GM10248 (cell line): ENCODE measurements at places on chromosomes 11 and 22.

DNA sequence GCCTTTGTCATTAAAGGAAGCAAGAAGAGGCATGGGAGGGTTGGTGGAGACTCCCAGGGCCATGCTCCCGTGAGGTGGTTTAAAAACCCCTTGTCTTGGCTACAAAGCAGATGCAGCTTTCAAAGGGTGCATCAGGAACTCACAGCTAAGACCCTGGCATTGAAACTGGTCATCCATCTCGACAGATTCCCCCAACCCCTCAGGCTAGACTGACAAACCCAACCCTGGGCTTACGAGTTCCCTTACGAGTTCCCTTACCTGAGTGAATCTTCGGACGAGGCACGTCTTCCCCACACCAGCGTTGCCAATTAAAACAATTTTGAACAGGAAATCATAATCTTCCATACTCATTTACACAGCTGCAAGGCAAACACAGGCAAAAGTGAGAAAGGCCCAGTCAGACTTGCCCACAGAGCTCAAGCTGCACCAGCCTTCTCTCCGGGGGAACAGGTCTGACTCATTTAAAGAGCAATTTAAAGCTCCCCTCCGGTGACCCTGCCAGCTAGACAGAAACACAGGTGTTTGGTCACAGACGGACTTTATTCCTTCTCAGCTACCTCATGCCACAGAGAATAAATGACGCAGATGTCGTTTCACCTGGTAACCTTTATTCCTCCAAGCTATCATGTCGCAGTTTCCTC, 74.6 kb downstream of the RAB30 start:
- DNase-seq: peak; percentile 70

- no peak for DNase-seq
Measured at GRCh38 chr11:126839496-126839895, 161.1 kb downstream of the KIRREL3 start.

DNA sequence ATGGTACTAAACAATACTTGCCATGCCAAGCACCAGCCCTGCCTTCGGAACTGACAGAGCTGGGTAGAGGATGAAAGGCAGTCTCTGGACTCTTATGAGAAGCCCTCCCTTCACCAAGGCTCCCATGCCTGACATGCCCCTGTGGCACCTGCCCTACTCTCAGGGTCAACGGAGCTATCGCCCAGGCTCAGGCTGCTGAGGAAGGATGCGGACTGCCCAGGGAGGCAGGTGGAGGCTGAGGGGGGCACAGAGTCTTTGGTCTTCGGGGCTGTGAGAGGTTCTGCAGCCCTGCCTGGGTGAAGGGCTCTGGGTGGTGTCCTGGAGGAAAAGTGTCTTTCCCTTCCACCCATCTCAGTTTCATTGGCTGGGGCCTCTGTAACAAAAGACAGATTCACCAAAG, 290.8 kb upstream of the B3GAT1 start:
- no peak for DNase-seq

DNA sequence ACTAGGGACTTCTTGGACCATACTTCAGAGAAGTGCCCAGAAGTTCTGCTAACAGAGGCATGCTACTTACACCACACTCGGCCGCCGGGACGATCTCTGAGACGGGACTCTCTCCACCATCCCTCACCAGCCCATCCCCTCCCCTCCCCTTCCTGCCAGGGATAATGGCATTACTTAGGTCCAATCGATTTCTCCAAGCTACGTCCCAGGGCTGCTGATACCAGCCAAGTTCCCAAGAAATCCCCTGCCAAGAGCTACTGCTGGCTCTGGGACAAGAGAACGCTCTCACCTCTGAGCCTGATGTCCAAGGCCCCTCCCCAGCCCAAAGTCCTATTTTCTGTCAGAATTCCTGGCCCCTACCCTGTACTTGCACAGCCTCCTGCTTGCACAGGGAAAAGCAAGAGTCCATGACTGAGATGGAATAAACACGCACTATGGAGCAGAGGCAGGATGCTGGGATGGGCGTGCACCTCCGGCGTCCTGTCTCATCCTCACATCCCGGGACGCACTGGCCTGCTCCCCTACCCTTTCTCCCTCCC, 42.7 kb downstream of the GDPD5 start:
- no peak for DNase-seq

DNA sequence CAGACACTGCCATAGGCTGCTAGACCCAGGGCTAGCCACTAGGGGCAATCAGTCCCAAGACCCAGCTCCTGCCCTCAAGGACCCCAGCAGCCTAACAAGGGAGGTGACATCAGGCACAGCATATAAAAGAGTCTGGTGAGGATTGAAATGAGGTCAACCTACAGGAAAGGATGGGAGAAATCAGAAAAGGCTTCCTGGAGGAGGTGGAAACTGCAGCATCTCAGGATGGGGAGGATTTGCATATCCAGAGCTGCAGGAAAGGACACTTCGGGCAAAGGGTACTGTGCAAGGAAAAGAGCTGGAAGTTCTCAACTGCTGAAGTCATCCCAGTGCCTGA, 2.9 kb upstream of the ARFGAP2 start:
- peak; percentile 74 for DNase-seq

DNA sequence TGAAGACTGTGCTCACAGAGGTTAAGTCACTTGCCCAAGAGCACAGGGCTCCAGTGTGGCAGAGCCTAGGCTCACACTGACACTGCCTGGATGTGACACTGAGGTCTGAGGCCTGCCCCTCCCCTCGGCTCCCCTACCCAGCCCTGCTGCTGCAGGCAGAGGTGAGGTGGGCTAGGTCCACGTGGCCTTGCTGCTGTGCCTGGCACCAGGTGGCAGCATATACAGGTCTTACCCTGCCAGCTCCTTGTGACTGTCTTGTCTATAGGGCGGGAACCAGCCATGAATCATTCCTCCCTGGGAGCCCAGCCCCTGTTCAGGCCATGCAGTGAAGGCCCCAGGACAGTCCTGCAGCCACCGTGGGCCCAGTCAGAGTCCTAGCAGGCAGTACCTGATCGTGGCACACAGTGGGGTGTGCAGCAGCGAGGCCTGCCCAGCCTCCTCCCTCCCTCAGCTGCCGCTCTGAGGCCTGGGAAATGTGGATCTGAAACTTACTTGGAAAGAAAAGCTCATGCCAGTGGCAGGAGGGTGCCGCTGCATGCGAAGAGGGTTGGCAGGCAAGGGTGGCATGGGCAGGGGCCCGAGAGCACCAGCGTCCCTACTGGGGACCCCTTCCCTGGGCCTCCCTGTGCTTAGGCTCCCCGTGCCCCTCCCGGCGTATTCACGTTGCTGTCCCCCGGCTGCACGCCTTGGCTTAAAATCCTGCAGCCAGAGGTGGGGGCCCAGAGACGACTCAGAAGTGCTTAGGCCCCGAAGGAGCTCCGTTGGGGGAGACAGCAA, 1.2 kb upstream of the CERK start:
- no peak for DNase-seq

DNA sequence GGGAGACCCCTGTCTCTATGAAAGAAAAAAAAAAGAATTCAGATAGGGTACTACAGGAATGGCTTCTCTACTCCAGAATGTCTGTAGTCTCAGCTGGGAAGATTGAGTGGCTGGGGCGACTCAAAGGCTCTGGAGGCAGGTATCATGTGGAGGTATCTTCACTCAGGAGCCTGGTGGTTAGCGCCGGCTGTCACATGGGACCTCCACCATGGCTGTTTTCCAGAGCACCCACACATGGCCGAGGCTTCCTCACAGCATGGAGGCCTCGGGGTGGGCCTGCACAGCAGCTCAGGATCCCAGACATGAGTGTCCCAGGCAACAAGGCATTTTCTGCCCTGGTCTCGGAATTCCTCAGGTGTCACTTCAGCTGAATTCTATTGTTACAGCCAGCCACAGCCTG, 10.1 kb downstream of the RPS13 start:
- no peak for DNase-seq
